ENCODE measurements at places on chromosomes 3 and 15.

- no peak for DNase-seq
Measured at GRCh38 chr3:180804916-180805315, 107.6 kb upstream of the FXR1 start.

GRCh38 chr15:58926823-58927222 is 6.7 kb downstream of the SLTM start:
- no peak for DNase-seq

- DNase-seq = no peak
Measured at GRCh38 chr3:41276191-41276590, 76.9 kb downstream of the CTNNB1 start.

DNA sequence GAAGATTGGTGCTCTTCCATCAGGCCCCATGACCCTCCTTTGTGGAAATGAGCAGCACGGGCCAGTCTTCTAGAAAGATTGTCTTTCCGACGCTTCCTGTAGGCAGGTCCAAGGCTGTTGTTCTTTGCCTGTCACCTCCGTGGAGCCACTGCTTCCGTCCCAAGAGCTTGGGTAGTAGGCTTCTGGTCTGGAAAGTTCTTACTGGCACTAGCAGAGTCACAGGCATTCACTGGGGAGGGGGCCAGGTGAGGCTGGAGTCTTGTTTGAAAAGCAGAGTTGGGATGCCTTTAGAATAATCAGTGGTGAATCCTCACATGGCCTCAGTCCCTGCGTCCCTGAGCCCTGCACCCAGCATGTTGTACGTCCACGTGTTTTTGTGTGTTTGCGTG is 76.2 kb upstream of the ADPGK start:
- DNase-seq = no peak

DNA sequence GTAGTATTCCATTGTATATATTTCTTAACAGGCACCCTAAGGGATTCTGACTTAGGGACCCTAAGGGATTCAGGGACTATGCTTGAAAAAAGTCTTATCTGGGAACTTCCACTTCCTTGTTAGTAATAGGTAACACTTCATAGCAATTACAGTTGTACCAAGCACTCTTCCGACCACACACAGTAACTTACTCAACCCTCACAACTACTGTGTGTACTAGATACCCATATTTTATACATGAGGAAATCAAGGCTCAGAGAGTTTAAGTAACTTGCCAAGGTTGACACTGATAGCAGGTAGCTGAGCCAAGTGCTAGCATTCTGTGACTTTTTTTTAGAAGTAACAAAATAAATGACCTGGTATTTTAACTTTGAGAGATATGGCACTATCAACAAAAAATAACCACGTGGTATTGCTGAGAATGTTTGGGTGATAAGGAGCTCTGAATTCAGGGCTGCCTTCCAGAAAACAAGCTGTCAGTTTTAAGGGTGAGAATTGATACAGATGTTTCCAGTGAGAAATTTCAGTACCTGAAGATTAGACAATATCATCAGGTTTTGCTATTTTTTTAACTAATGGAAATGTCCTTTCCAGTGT is 210.3 kb upstream of the SUCLG2 start:
- no peak for DNase-seq

GRCh38 chr3:107236655-107237337 is 140.4 kb upstream of the CCDC54 start:
- DNase-seq = no peak

- no peak for DNase-seq
Measured at GRCh38 chr3:150412561-150413231, 4.6 kb downstream of the TSC22D2 start.

Data from stimulated activated CD8-positive, alpha-beta memory T cell treated with anti-CD3 and anti-CD28 coated beads, Interleukin-4, amount 100 ng/mL, for 1 hour (primary cell).